ENCODE measurements at places on chromosomes 3 and 15. TPM values are rescaled to one million over a fixed set of nuclear protein-coding genes. Genes with fewer than 3 reads are reported as not detected.

The ZIC4 gene
- not detected for total RNA-seq

GRCh38 chr3:127212711-127213110, 19.8 kb downstream of the PRR23E start:
- no peak for DNase-seq

GRCh38 chr3:124246949-124247348, 255.0 kb upstream of the ROPN1 start:
- DNase-seq = peak; percentile 7

DNA sequence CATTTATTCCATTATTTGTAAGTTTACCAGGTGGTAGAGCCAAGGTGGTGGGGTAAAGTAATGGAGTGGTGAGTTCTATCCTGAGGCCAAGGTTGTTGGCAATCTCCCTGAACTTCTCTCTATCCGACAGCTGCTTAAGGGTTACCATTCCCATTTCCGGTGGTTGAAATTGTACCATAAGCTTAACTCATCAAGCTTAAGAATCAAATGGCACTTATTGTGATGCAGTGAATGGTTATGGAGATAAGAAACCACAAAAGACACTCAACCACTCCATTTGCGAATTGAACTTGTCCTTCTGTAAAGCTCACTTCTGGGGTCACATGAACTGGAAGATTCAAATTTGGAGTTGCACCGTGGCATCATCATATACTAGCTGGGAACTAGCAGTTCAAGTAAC, 287.4 kb upstream of the SLCO3A1 start:
- DNase-seq = no peak

- DNase-seq = no peak
Measured at GRCh38 chr15:68640791-68641331, 62.1 kb downstream of the CORO2B start.

- DNase-seq = no peak
Measured at GRCh38 chr3:110816008-110816407, 255.6 kb upstream of the NECTIN3 start.

All from activated naive CD4-positive, alpha-beta T cell treated with anti-CD3 and anti-CD28 coated beads for 36 hours (primary cell).